ENCODE measurements at places on chromosomes 2 and 18.
A peak's percentile ranks its signal among the peaks of the same experiment; 100 is the strongest.

- DNase-seq: no peak
Measured at GRCh38 chr2:96150791-96151594, 5.8 kb upstream of the DUSP2 start.

DNA sequence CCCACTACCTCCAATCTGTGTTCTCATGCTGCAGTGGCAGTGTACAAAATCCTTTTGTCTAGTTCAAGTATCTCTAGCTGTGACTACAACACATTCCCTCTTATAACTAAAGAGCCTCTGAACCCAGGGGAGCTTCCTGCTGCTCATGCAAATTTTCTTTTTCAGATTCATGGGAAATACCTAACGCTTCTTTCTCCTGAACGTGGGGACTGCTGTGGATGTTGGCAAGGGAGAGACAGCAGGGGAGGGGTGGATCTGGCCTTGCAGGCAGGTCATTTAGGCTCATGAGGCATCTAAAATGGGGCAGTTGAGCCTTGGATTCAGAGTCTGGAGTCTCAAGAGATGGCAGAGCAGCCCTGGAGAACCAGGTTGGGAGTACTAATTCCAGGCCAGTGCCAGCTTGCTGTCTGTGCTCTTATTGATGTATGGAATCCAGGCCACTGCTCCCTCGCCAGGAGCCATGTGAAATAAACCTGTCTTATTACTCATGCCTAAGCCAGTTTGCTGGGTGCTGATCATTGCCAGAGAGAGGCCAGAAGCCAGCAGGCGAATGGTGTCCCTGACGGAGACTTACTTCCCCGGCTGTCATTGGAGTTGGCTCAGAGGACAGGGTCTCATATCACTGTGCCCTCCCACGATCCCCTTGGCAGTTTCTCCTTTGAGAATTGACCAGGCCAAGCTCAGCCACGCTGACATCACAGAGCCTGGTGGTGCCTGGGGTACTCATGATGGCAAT lies 29.2 kb upstream of the TNP1 start:
- DNase-seq: no peak

- DNase-seq: no peak
Measured at GRCh38 chr18:41353777-41354528, 601.1 kb upstream of the PIK3C3 start.

- DNase-seq: no peak
Measured at GRCh38 chr2:239966853-239967552, 58.1 kb downstream of the NDUFA10 start.

DNA sequence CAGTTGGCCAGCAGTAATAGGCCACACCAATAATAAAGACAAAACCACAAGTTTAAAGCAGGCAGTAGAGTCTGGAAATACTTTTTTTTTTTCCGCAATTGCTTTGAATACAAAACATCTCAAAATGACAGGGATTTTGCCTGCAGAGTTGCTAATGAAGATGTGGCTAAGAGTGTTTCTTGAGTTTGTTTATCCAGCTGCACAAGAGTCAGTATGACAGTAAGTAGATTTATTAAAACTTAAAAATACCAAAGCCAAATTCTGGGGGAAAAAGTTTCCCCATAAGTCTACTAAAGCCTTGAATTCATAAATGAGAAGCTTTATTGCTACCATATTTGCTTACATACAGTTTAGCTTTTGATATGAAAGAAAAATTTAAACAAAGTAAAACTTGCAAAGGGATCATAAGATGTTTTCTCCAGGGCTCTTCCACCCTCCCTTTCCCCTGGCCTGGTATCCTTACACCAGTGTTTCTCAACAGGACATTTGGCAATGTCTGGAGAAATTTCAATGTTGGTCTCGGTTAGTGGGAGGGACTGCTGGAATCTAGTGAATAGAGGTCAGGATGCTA lies 3.9 kb upstream of the DSEL start:
- no peak for DNase-seq

DNA sequence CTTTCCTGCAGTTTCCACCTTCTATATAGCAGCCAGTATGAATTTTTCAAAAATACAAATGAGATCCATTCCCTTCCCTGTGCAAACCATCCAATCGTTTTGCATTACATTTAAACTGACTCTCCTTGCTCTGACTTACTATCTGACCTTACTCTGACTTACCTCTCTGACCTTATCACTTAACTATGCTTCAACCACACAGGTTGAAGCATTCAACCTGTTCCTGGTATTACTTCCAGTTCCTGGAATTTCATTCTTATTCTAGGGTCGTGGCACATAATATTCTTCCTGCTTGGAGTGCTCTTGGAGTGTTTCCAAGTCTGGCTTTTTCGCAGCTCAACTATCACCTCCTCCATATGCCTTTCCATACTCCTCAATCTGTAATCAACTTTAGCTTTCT lies 850.6 kb upstream of the CHAC2 start:
- no peak for DNase-seq

GRCh38 chr2:179826297-179826696 lies 35.1 kb downstream of the ZNF385B start:
- DNase-seq: no peak

- DNase-seq: no peak
Measured at GRCh38 chr2:172198908-172199307, 96.2 kb upstream of the DLX2 start.

GRCh38 chr18:47772374-47773248 lies 157.8 kb downstream of the SMAD2 start:
- peak; percentile 64 for DNase-seq

GRCh38 chr2:162114271-162114670 lies 37.8 kb downstream of the GCG start:
- no peak for DNase-seq

DNA sequence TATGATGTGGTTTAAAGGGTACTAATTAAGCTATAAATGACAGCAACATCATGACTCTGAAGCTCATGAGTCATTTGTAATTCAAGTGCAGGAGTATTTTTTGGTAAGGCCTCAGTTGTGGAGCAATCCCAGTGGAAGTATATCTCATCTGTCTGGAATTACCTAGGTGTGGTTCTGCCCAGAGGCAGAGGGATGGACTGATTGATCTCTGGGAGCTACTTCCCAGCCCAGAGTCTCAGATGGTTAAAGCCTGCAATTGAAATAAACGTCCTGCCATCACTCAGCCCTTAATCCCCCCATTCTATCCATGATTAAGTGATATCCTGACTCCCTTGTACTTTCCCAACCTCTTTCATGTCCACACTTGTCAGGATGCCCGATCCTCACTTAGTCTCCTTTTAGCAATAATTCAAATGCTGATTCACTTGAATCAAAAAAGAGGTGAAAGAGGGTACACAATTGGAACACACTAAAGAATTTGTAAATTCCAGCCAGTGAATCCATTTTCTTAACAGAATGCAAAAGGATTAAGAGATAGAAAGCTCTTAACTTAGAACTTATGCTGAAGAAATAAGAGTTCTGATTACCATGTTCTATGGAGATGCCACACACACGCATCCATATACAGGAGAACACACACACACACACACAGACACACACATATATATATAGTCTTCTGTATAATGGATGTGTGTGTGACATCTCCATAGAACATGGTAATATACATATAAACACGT lies 664.4 kb downstream of the NYAP2 start:
- no peak for DNase-seq

DNA sequence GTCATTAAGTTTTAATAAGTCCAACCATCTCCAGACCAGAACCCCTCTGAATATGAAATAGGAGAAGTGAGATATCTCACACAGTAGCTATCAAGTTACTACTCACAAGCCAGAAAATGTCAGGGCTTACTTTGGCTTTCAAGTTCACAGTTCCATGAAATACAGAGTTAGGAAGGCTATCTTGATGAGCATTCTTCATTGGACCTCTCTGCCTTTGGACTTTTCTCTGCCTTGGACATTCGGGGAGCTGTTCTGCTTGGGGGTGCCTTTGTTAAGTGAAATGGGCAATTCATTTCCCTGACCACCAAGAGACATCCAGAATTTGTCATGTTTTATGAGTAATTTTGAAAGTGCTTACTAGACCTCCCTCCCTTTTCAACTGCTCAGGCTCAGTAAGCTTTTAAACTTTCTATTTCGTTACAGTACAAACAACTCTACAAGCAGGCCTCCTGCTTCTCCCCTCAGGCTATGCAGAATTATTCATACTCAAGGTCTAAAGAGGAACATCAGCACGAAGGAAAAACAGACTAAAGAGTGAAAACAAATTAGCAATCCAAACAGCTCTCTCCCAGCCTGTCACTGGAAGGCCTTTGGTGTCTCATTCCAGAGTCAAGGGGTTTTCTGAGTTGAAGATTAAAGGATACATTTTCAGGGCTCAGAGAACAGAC lies 95.3 kb downstream of the MREG start:
- no peak for DNase-seq

DNA sequence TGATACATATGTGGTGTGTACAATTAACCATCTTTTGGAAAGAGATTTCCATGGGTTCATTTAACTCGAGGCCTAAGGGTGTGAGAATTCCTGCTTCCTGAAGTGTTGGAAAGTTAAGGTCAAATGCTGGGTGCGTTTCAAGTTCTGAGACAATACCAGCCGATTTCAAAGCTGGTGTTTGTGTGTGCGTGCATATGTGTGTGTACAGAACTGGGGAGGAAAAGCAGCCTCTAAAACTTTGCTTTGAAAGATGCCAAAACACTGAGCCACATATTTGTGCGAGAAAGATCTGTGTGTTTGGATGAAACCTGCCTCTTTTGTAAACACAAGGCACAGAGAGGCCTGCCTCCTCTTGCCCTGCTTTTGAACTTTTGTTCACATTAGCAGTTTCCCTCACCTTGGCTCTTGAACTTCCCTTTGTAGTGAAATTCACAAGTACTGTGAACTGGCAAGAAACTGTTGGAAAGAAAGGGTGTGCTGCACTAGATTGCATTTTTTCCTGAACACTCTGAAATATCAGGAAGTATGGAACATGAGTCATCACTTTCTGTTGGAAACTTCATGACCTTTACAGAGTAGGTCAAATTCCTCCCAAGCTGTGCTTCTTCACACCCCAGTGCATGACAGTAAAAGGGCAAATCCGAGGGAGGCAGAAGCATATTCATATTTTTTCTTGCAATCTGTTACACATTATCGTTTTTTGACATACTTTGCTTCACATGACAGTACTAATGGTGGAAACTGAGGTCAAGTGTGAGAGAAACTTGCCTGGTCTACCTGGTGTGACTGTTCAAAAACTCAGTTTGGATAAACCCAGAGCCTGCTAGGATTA lies 20.0 kb upstream of the CAVIN2 start:
- DNase-seq: no peak

DNA sequence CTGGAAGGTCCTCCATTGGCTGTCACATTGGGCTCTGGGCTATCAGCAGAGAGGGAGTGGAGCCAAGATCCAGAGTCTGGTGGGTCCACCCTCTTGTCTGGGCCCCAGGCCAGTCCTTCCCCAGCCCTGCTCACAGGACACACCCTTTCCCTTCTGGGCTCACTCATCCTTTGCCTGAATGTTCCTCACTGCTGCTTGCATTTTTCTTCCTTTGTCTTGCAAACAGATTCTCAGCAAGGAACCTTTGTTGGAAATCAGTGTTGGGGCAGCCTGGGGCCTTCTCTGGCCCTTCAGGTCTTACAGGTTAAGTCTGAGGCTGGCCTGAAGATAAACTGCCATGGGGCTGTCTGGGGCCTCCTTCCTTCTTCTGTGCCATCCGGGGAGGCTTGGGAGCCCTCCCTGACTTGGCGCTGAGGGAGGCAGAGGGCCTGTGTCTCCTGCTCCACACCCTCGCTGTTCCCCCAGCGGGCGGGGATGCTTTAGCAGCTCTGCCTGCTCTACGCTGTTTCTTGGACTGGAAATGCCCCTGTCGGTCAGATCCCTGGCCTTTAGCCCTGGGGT lies 11.5 kb upstream of the CELF4 start:
- DNase-seq: peak; percentile 96

DNA sequence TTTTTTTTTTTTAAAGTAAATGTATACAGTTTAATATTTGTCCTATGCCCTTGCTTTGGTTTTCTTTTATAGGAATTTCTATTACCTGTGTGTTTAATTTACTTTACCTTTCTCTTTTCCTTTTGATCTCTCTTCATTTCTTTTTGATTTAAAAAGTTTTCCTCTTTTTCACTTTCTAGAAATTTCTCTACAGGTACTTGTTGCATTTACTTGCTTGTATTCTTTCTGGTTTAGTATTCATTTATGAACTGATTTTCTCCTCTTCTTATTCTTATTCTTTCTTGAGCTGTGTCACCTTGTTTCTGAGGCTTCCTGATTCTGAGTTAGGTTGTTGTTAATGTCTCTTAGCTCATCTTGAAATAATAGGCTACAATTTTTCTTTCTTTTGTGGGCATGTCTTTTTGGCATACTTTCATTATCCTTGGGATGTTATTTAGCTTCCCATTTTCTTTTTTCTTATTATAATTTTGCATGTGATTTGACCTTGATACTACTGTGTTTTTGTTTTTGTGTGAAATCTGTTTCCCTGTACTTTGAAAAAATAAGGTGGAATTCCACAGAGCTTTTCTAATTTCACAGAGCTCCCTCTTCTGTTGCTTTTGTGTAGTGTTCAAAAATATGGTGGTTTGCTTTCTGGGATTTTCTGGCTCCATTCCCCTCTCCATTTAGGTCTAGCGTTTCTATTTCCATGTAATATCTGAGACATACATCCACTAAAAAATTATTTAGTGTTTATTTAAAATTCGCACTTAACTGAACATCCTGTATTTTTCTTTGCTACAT lies 25.5 kb upstream of the ALMS1 start:
- DNase-seq: no peak

DNA sequence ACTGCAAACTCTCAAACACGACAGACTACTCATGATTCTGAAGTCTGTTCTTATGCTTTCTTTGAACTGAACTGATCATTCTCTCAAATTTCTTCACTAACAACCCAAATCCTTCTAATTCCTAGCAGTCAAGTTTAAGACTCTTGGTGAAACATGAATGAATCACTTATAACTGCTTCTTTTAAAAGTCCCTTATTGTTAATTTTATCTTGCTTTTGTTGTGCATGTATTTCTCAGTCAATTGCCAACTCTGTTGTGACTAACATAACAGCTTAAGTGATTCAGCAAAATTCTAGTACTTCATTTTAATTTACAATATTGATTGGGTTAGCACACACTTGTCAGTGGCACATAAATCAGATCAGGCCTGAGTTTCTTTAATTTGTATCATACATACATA lies 357.0 kb upstream of the FSIP2 start:
- no peak for DNase-seq

GRCh38 chr18:29406996-29407395 lies 1230.1 kb upstream of the CDH2 start:
- DNase-seq: no peak

DNA sequence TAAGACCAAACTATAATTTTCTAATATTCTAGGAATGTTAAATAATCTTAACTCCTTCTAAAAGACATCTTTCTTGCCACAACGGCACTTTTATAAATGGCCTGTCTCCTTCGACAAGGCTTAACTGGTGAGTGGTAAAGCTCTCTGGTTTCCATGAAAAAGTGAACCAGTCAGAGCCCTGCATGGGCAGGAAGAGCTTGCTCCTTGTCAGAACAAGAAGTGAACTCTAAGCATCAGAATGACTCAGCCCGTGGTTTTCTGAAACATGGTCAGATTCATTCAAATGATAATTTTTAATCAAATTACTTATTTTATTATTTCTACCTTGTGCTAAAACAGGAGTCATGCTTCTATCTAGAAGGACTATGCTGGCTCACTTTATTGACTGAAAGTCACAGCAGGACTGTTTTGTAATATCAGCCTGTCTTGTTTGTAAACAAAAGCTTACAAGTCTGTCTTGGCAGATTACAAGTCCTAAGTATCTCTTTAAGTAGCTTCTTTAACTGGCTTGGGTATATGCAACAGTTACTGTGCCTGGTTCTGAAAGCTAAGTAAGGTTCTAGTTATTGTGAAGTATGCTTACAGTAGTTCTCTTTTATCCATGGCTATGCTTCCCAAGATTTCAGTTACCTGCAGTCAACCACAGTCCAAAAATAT lies 245.4 kb downstream of the NAPG start:
- no peak for DNase-seq

GRCh38 chr2:197293252-197294007 lies 17.1 kb downstream of the ANKRD44 start:
- no peak for DNase-seq
